ENCODE measurements at places on chromosomes 5 and 9. TPM values are rescaled to one million over a fixed set of nuclear protein-coding genes. Genes with fewer than 3 reads are reported as not detected.
A peak's percentile ranks its signal among the peaks of the same experiment; 100 is the strongest.

FYB1 gene
- 4.4 TPM for total RNA-seq

FGD3 gene
- total RNA-seq: 2.3 TPM

- no peak for DNase-seq
Measured at GRCh38 chr9:121282277-121283079, 14.5 kb downstream of the GSN start.

LCN10 gene
- total RNA-seq: 0.15 TPM

NR2F1 gene
- 10.2 TPM for total RNA-seq

LECT2 gene
- 6.5 TPM for total RNA-seq

FOXD4L4 gene
- total RNA-seq: 0.15 TPM

QRFP gene
- total RNA-seq: not detected

DNA sequence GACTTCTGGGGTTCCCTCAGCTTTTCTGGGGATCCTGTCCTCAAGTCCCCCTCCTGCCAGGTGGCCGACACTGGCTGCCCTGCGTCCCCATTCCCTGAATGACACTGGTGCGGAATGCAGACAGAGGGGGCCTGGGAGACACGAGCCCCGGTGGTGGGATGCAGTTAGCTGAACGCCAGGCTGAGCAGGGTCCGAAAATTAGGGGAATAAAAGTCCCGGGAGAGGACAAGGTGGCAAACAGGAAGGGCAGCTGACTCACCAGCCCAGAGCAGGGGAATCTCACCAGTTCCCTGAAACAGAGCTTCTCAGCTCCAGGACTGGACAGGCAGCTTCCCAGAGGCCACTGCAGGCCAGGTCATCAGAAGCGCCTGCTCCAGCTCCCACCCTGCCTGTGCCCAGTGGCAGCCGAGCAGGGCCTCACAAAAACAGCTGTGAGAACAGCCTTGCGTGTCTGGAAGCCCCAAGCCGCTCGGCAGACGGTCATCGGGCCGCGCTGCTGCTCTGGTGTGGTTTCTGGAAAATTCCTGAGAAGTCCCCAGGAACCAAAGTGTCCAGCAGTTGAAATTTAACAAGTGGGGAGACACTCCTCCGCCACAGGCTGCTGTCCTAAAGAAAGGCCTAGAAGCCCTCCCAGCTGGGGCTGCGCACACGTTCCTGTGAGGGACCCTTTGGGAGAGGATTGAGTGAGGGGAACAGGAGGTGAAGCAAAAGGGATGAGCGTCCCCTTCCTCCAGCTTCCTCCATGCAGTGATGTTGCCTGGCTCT, 47.6 kb upstream of the EXOC3 start:
- peak; percentile 29 for DNase-seq

ADAMTS12 gene
- 1.9 TPM for total RNA-seq

DNA sequence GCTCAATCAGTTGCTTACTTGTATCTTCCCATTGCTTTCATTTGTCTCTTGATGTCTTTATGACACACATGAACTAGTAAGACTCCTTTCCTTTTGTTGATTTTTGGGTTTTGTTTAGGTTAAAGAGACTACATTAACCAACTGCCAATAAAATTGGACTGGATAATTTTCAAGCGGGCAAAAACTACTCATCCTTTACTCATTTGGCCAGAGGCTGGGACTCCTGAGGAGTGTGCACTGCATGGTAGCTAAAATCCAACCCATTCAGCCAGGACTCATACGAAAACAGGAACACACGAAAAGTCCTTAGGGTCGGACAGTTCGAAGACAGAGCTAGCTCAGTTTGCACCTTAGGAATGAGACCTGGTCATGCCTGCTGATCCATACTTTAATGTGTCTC, 6.0 kb downstream of the SLC46A2 start:
- DNase-seq: no peak

DNA sequence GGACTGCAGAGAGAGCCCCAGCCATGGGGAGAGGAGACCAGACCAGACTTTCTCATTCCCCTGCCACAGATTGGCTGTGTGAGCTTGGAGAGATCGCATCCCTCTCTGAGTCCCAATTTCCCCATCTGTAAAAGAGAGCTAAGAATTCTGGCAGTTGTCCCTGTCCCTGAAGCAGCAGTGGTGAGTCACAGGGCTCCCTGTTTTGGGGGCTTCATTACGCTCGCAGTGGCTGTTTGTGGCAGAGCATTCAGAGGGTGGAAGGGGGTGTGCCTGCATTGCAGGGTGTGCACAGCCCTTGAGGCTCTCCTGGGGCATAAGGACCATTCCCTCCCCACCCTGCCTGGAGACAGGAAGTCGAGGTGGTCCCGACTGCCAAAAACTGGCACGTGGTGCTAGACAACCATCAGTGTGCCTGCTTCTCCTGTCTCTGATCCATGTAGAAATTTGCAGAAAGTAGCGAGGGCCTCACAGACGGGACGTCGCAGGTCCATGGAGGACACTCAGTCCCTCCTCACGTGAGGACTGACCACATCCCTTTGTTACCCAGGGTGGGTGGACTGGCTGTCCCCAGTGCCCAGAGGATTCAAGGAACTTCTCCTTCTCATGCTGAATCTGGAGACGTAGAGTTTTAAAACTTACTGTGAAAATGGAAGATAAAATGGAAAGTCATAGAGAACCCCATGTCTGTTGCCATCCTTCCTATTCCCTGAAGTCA, 35.3 kb downstream of the HRH2 start:
- no peak for DNase-seq

DNA sequence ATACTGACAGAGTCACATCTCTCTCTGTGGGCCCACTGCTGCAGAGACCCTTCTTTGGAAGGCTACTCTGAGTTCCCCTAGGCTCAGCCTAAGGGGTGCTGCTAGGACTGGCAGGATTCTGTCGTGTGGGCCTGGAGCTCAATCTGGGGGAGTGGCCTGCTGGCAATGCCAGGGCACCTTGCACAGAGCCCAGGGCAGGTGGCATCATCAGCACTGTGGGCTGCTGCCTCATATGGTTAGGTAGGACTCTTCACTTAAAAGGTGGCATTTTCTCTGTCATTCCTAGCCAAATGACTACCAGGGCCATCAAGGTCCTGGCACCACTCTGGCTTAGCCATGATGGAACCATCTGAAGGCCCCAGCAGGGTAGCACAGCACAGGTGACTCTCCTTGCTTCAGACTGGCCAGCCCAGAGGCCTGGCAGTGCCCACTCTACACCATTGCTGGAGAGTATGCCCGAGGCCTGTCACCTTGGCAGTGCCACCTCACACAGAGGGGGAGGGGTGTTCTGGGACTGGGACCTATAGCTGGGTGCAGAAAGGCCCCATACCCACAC, 21.9 kb downstream of the PITX1 start:
- peak; percentile 37 for DNase-seq

- DNase-seq: no peak
Measured at GRCh38 chr5:141420855-141421488, at the start of gene PCDHGA11. Gene PCDHGA11, plus strand, starts transcription at chr5:141421051. Its CDS starts 177 bp downstream, at chr5:141421228.

GRCh38 chr5:143345671-143346440, 57.6 kb downstream of the NR3C1 start:
- no peak for DNase-seq

GRCh38 chr5:122772446-122772845, 2.4 kb upstream of the SNX2 start:
- no peak for DNase-seq

GRCh38 chr9:12838546-12838945, 63.7 kb downstream of the LURAP1L start:
- DNase-seq: no peak
